ENCODE measurements at places on chromosomes 2 and 18. TPM values are rescaled to one million over a fixed set of nuclear protein-coding genes. Genes with fewer than 3 reads are reported as not detected.

- H3K36me3 ChIP-seq: no peaks in the 10 kb centered on the region
- no peaks in the 10 kb centered on the region for H3K4me1 ChIP-seq
- no peak overlapping the region for H3K4me3 ChIP-seq
- DNase-seq: no peak
These were observed 437.7 kb downstream of the SATB2 start for GRCh38 chr2:199019898-199020507.

DNA sequence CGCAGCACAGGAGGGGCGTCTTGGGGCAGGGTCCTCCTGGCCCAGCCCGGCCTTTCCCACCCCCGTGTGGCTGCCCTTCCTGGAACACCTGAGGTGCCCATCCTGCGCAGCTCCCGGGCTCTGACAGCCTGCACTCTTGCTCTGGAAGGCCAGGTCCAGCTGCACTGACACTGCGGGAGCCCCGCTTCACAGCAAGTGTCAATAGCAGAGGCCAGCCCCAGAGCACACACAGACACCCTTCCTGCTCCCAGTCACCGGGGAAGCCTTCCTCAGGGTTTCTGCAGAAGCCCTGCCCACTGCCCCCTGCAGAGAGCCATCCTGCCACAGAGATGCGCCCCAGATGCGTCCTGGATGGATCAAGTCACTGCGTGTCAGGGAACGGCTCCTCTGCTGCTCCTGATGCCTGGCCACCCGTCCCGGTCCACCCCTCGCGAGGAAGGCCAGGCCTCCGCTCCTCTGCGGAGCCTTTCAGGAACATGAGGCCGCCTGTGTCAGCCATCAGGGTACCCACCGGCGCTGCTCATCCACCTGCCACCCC, 519.2 kb upstream of the MYT1L start:
- H3K4me1 ChIP-seq: peaks cover 12% of the 10 kb centered on the region
- H3K4me3 ChIP-seq: no peak overlapping the region
- H3K27me3 ChIP-seq: no peaks in the 10 kb centered on the region

- H3K4me3 ChIP-seq: no peak overlapping the region
- H3K4me1 ChIP-seq: no peaks in the 10 kb centered on the region
- H3K27me3 ChIP-seq: no peaks in the 10 kb centered on the region
- H3K36me3 ChIP-seq: no peaks in the 10 kb centered on the region
These were observed 34.4 kb downstream of the TEX51 start for GRCh38 chr2:126932966-126933710.

DNA sequence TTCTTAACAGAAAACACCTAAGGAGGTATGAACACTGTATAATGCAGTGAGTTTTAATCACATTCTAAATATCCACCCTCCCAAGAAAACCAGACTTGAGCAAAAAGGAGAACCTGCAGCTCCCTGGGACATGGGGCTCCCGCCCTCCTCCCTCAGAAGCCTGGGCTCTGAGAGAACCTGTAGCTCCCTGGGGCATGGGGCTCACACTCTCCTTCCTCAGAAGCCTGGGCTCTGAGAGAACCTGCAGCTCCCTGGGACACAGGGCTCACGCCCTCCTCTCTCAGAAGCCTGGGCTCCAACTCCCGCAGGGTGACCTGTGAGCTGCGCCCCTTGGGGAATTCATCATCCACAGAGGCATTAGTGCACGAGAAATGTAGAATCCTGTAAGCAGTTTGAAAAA, 222.9 kb downstream of the SNTG2 start:
- H3K27me3 ChIP-seq: no peaks in the 10 kb centered on the region
- DNase-seq: no peak
- H3K27ac ChIP-seq: no peak overlapping the region
- no peak overlapping the region for H3K4me3 ChIP-seq

GRCh38 chr2:36165132-36165531, 190.4 kb upstream of the CRIM1 start:
- H3K27ac ChIP-seq: no peak overlapping the region
- no peak for DNase-seq
- no peak overlapping the region for H3K4me3 ChIP-seq
- H3K4me1 ChIP-seq: no peaks in the 10 kb centered on the region
- H3K27me3 ChIP-seq: no peaks in the 10 kb centered on the region
- no peaks in the 10 kb centered on the region for H3K36me3 ChIP-seq

DNA sequence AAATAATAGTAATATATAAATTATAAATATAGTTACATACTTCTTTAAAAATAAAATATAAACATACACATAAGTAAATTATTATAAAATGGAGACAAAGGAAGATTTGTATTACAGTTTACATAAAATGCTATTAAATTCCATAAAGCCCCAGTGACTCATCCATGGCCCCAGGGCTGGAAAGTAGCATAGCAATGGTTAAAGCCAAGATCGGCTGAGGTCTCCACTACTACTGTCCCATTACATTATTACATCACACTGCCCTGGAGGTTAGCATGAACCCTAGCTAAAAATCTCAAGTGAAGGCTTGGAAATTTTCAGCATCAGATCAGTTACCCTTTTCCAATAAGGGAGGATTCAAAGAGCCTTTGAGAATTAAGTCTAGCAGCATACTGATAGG, 936.2 kb downstream of the DSC3 start:
- no peaks in the 10 kb centered on the region for H3K4me1 ChIP-seq
- no peaks in the 10 kb centered on the region for H3K36me3 ChIP-seq

- no peaks in the 10 kb centered on the region for H3K36me3 ChIP-seq
- H3K27ac ChIP-seq: no peak overlapping the region
These were observed 279.6 kb downstream of the CYRIA start for GRCh38 chr2:16386031-16386430.

- H3K4me1 ChIP-seq: no peaks in the 10 kb centered on the region
- no peak overlapping the region for H3K27ac ChIP-seq
- H3K36me3 ChIP-seq: no peaks in the 10 kb centered on the region
- no peak overlapping the region for H3K4me3 ChIP-seq
These were observed 227.3 kb downstream of the XIRP2 start for GRCh38 chr2:167115541-167115940.

DNA sequence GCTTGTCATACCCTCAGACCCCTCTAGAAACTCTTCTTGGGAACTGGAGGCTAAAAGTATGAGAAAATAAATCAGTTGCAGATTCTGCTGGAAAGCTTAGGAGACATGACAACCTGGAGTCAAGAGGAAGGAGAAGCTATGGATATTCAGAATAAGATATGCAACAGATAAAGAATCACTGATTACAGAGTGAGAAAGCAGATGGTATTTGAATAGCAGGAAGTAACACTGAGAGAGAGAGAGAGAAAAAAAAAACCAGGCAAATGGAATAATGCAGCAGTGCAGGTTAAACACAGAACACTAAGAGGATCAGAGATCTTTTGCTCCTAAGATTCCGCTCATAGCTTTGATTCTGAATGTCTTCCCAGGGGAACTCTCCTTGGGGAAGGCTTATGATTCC, 1284.1 kb upstream of the NXPH2 start:
- DNase-seq: no peak
- no peaks in the 10 kb centered on the region for H3K27me3 ChIP-seq
- no peaks in the 10 kb centered on the region for H3K36me3 ChIP-seq
- H3K4me3 ChIP-seq: no peak overlapping the region
- no peaks in the 10 kb centered on the region for H3K4me1 ChIP-seq

GRCh38 chr2:203740871-203741281, 34.4 kb downstream of the CD28 start:
- H3K27me3 ChIP-seq: no peaks in the 10 kb centered on the region
- DNase-seq: no peak
- H3K36me3 ChIP-seq: no peaks in the 10 kb centered on the region
- H3K4me1 ChIP-seq: no peaks in the 10 kb centered on the region
- H3K27ac ChIP-seq: no peak overlapping the region
- no peak overlapping the region for H3K4me3 ChIP-seq

GRCh38 chr2:17754773-17755425, 961 bp downstream of the GEN1 start:
- DNase-seq: no peak
- peaks cover 16% of the 10 kb centered on the region for H3K4me1 ChIP-seq
- no peaks in the 10 kb centered on the region for H3K27me3 ChIP-seq
- H3K4me3 ChIP-seq: no peak overlapping the region

DNA sequence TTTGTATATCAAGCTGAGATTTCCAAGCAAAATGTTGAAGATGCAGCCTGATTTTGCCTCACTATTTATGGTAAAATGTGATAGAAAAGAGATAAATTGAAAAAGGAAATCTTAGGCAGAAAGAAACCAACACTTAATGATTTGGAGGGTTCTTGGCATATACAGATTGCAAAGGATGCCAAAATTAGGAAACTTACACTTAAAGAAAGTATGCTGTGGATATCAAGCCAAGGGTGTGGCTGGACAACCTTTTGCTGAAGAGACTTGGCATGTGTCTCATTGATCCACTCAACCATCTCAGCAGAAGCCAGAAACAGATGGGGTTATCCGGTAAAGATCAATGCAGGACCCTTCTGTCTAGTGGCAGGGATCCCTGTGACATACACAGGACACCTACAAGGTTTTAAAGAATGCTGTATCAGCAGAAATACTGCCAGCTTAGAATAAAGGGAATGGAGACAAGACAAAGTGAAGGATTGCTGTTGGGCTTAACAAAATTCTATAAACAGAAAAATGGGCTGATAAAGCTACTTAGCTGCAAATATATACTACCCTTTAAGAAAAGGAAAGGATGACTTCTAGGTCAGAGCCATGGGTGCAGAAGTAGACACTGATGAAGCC, 107.3 kb upstream of the CYP26B1 start:
- H3K36me3 ChIP-seq: no peaks in the 10 kb centered on the region
- H3K27ac ChIP-seq: no peak overlapping the region
- no peak overlapping the region for H3K4me3 ChIP-seq
- no peaks in the 10 kb centered on the region for H3K4me1 ChIP-seq
- DNase-seq: no peak

GRCh38 chr2:157260533-157261198, 3.2 kb downstream of the GALNT5 start:
- H3K4me1 ChIP-seq: no peaks in the 10 kb centered on the region
- H3K27ac ChIP-seq: no peak overlapping the region

DNA sequence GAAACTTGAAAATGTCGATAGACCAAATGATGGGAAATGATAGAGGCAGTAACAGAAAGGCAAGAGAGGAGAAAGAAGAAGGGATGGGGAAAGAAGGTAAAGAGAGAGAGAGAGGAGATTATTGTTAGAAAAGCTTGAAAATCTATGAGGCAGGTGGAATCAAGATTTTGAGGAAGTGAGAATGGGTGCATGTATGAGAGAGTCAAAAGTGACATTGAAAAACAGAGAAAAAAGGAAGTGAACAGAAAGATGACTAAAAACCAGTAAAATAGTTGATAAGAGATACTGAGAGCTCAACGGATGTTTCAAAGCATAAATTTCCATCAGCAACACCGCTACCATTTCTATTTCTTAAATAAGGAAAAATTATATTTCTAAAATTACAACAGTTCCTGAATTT, 327.4 kb upstream of the CWC22 start:
- H3K27ac ChIP-seq: no peak overlapping the region
- no peaks in the 10 kb centered on the region for H3K27me3 ChIP-seq
- H3K4me1 ChIP-seq: no peaks in the 10 kb centered on the region
- no peak for DNase-seq
- H3K36me3 ChIP-seq: no peaks in the 10 kb centered on the region

- no peaks in the 10 kb centered on the region for H3K36me3 ChIP-seq
- H3K4me3 ChIP-seq: no peak overlapping the region
- no peak for DNase-seq
- no peaks in the 10 kb centered on the region for H3K27me3 ChIP-seq
These were observed 2.3 kb upstream of the NBAS start for GRCh38 chr2:15563227-15564100.

DNA sequence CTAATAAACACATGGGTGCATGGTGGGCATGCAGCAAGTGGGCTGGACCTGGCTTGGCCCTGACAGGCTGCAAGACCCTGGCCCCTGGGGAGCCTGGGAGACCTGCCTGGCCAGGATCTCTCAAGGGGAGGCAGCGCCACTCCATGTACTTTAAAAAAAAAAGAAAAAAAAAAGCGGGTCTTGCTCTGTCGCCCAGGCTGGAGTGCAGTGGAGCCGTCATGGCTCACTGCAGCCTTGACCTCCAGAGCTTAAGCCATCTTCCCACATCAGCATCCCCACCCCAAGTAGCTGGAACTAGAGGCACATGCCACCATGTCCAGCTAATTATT, 29.5 kb upstream of the SEMA4C start:
- no peak overlapping the region for H3K4me3 ChIP-seq
- no peak overlapping the region for H3K27ac ChIP-seq
- DNase-seq: no peak
- no peaks in the 10 kb centered on the region for H3K36me3 ChIP-seq

GRCh38 chr2:28342081-28342967, 50.3 kb upstream of the FOSL2 start:
- H3K4me3 ChIP-seq: no peak overlapping the region
- H3K27me3 ChIP-seq: no peaks in the 10 kb centered on the region
- H3K27ac ChIP-seq: no peak overlapping the region
- no peaks in the 10 kb centered on the region for H3K36me3 ChIP-seq
- H3K4me1 ChIP-seq: peaks cover 28% of the 10 kb centered on the region
- DNase-seq: no peak

DNA sequence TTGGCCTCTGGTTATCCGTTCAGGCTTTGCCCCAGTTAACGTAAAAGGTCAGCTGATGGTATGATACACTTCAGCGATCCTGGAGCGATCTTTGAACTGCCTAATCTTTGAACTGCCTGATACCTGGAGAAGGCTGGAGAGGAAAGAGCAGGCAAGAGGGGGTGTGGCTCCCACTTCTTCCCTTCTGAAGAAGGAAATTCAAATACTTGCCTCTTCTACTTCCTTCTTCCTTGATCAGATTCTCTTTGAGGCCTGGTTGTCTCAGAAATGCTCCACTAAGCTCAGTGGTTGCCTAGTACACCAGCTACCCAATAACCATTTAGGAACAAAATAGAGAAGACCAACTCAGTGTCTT, 619 bp downstream of the GALM start:
- H3K36me3 ChIP-seq: no peaks in the 10 kb centered on the region
- no peak for DNase-seq
- H3K27me3 ChIP-seq: no peaks in the 10 kb centered on the region
- H3K4me1 ChIP-seq: no peaks in the 10 kb centered on the region

- H3K27me3 ChIP-seq: no peaks in the 10 kb centered on the region
- no peak overlapping the region for H3K4me3 ChIP-seq
- H3K36me3 ChIP-seq: no peaks in the 10 kb centered on the region
These were observed 503.3 kb downstream of the RNF144A start for GRCh38 chr2:7420530-7420929.

DNA sequence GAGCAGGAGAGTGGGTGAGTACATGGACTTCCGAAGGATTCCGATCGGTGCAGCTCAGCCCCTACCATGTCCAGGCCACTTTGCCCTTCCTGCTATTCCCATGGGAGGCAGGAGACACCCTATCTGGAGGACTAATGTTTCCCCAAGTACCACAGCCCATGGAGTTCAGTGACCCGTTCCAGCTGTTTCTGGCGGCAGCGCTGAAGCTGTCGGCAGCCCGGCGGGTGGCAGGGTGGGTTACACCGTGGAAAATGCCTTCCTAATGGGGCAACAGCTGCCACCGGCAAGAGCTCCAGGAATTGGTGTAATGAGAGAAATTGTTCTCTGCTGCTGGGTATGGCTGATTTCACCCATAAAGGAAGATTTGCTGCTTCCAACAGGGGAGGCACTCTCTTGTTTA, 98.3 kb downstream of the MYCN start:
- no peak overlapping the region for H3K4me3 ChIP-seq
- H3K27me3 ChIP-seq: no peaks in the 10 kb centered on the region
- no peaks in the 10 kb centered on the region for H3K36me3 ChIP-seq

GRCh38 chr2:26401739-26402541, at the start of gene DRC1:
TSS of gene DRC1 (plus strand) at chr2:26401920. CDS start at chr2:26401990, 70 bp downstream.
- H3K36me3 ChIP-seq: no peaks in the 10 kb centered on the region
- no peak within 1 kb of the TSS for H3K27ac ChIP-seq
- H3K27me3 ChIP-seq: no peaks in the 10 kb centered on the region
- H3K4me1 ChIP-seq: no peaks in the 10 kb centered on the region
- DNase-seq: peak; percentile 27
- H3K4me3 ChIP-seq: peak within 1 kb of the TSS; percentile 4

The MAP3K2 gene
- total RNA-seq: 21.0 TPM

The ARHGEF4 gene
- total RNA-seq: 24.1 TPM

The TMEM17 gene
- total RNA-seq: 2.8 TPM

The DYNAP gene
- not detected for total RNA-seq

The SNORC gene
- total RNA-seq: 1.5 TPM

The RAX gene
- total RNA-seq: not detected

The SP9 gene
- total RNA-seq: not detected

Data from pancreas (tissue), 10 donors.